ENCODE measurements at places on chromosomes 12 and 14.

GRCh38 chr14:35051796-35052195 lies 5.7 kb downstream of the FAM177A1 start:
- no peak for DNase-seq

GRCh38 chr12:93106910-93107309 lies 177.8 kb upstream of the EEA1 start:
- no peak for DNase-seq

DNA sequence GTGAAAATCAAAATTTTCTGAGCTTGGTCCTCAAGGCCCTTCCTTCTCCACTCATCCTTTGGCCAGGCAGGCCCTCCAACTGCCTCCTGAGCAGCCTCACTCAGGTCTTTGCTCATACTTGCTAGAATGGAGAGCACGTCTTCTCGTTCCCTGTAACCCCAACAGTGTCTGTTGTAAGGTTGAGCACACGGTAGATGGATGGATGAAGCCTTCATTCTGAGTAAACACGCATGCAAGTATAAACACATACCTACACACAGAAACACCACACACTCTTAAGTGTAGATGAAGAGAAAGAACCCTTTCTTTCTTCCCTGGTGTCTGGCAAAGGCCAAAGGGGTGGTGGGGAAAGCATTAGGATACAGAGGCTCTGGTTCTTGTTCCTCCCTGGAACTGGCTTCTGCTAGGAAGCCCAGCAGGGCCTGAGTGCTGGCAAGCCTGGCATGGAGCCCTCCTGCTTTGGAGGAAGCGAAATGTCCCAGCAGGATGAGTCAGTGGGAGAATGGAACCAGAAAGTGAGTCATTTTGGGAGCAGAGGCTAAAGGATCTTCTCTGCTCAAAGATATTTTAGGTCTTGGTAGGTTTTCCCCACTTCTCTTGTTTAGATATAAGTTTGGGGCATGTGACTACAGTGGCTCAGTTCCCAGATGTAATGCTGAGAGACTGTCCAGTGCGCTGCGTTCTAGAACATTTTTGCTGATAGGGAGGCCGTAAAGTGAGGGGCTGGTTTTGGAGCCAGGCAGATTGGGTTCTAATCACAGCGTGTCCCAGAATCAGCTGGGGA lies 127.4 kb downstream of the CACNA1C start:
- no peak for DNase-seq

GRCh38 chr14:95535226-95536021 lies 574 bp downstream of the GLRX5 start:
- no peak for DNase-seq

DNA sequence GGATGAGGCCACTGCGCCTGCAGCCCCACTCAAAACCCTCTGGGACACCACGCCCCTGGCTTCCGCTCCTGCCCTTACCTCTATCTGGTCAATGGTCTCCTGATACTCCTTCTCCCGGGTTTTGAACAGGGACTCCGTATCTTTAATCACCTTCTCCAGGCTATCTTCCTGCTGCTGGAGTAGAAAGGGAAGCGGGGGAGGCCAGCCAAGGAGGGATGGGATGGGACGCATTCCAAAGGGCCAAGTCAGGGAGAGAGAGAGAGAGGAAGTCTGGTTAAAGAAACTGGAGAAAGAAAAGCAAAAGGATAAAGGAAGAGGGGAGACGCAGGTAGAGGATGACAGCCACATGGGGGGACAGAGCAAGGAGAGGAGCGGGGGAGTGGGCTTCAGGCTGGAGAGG lies 7.9 kb downstream of the IFFO1 start:
- no peak for DNase-seq

- DNase-seq: no peak
Measured at GRCh38 chr14:102219316-102219715, 79.6 kb downstream of the WDR20 start.

DNA sequence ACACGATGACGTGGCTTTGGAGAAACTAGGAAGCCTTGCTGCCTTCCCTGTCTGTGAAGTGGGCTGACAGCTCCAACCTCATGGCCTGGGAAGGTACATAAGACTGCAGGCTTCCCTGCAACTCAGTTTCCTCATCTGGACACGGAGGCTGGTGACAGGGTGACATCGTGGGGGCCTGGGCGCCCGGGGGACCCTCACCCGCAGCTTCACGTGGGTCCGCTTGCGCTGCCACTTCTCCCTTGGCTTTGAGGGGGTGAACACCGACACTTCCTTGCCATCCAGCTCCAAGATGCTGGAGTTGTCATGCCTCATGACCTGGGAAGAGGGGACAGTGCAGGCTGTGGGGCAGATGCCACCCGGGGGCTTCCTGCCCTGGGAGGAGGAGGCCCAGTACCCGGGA lies 7.6 kb downstream of the ARL6IP4 start:
- no peak for DNase-seq

GRCh38 chr12:127516467-127516866 lies 750.5 kb upstream of the TMEM132C start:
- no peak for DNase-seq

DNA sequence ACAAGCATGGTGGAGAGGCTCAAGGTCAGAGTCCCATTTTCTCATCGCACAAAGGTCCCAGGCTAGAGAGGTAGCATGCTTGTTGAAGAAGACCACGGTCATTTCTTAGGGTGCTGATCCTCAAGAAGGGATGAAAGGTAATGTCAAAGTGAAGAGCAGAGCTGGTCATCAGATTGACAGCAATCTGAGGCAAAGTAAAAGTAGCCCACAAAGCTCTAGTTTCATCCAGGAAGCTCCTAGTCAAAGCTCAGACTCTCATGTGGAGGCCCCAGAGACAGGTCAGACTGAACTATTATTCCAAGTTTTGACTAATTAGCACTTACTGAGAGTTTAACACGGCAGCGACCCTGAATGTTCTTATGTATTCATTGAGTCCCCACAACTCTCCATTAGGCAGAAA lies 270.6 kb downstream of the RPS29 start:
- no peak for DNase-seq

DNA sequence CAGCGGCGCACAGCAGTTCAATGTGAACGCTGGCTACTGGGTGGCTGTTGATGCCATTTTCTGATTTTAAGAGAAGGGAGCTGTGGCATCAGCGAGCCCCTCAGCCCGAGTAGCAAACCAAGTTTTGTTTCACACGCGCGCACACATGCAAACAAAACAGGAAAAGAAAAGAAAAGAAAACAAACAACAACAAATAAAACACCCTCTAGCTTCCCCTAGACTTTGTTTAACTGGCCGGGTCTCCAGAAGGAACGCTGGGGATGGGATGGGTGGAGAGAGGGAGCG lies 540 bp downstream of the PAX9 start:
- no peak for DNase-seq

GRCh38 chr12:51217133-51217967 lies 512 bp downstream of the POU6F1 start:
- peak; percentile 7 for DNase-seq

DNA sequence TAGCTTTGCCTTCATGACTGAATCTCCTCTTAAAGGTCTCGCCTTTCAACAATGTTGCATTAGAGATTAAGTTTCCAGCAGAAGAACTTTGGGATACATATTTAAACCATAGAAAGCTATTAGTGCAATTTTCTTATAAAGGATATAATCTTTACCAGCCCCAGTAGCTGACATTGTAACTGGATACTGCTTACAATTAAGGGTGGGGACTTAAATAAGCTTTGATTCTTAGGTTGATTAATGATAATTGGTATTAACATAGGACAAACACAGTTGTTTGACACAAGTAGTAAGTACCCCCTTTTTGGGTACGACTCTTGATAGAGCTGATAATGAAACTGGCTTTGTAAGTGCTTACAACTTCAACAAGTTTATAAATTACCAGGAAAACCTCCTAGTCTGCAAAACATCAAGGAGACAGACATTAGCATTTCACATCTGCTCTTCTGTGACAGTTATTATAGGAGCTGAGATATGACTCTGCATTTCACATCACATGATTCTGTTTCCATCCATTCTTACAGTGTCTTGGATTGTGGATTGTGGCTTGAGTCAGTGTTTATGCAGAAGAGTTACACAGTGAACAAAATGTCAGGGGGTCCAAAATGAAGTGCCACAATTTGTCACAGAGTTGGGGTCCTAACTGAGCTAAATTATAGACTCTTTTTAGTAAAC lies 249.1 kb upstream of the E2F7 start:
- DNase-seq: no peak

GRCh38 chr12:49535921-49536525 lies 2.8 kb upstream of the KCNH3 start:
- DNase-seq: no peak

DNA sequence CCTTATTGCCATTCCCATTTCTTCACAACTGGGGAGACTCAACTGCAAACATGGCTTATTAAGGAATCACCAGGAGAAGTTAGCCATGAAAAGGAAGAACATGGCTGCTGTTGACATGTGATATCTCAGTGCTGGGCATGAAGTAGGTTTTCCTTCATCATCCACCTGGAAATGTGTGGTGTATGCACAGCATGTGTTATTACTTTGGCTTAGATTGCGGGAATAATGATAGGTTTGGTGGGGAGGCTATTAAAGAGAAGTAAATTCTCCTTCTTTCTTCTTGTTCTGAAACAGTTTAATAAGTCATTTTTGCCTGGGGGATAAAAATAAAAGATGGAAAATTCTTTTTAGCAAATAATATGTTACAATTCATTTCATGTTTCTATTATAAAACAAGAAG lies 23.7 kb upstream of the CLEC14A start:
- DNase-seq: no peak

GRCh38 chr14:90721619-90722305 lies 94.5 kb downstream of the TTC7B start:
- DNase-seq: no peak

DNA sequence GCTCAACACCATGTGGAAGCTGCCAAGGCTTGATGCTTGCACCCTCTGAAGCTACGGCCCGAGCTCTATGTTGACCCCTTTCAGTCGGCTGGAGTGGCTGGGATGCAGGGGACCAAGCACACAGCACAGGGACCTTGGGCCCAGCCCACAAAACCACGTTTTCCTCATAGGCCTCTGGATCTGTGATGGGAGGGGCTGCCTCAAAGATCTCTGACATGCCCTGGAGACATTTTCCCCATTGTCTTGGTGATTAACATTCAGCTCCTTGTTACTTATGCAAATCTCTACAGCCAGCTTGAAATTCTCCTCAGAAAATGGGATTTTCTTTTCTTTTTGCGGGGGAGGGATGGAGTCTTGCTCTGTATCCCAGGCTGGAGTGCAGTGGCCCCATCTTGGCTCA lies 46.3 kb downstream of the MON2 start:
- DNase-seq: no peak

DNA sequence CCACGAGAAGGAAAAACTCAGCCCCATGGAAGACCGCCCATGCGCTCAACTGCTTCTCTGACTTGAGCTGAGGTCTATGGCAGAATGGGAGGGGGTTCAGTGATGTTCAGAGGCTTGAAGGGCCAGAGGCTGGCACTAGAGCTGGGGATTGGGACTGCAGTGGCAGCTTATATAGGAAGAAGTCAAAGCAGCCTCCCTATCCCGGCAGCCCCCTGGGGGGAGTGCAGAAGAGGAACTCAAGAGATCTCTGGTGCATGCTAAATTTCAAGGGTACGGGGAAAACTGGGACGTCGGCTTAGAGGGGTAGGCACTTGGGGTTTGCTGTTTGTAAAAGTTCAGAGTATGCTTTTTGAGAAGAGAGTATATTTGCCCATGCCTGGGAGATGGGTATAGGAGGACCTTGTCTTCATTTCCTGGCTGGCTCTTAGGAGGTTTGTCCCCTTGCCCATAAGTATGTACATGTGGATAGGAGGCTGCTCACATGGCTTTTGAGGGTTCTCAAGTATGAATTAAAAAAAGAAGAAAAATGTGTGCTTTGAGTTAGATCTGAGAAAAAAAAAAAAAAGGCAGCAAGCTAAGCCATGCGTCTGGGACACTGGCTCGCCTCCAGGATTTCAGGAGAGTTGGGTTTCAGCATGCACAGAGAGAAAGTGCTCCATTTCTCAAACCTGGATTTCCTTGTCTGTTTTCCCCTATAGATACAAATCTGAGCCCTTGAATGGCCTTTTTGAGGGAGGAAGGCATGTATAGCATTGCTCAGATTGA lies 3.2 kb upstream of the MEG3 start:
- DNase-seq: no peak

- no peak for DNase-seq
Measured at GRCh38 chr14:94689218-94689984, 77.2 kb downstream of the SERPINA3 start.

DNA sequence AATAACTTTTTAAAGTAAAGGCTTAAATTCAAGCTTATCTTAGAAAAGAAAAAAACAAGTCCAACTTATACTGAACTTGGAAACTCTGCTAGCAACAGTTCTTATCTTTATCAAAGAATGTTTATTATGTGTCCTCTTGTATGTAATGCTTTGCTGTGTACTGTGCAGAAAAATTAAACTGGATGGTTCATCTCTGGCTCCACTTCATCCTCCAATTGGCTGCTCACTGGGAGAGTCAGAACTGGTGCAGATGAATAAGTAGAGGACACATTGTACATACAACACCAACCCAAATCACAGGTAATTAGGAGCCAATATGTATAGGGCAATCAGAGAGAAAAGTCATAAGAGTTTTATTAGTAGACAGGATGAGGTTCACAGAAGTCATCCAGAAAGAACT lies 123.6 kb upstream of the NAP1L1 start:
- no peak for DNase-seq

DNA sequence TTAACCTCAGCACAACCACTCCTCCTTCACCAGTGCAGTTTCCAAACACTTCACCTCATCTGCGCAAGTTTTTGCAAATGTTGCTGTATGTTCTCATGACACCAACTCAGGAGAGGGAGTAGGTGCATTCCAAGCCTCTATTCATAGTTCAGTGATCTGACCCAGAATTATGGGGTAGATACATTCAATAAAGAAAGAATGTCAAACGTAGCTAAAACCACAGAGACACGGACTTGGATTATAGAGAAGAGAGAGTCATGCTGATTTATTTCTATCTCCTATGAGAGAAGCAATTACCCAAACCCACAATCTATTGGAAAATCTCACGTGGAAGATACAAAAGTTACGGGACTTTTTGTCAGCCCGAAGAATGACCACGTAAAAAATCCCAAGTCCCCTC lies 1006.0 kb upstream of the TMEM132C start:
- DNase-seq: no peak

GRCh38 chr14:85576218-85576617 lies 46.3 kb downstream of the FLRT2 start:
- no peak for DNase-seq

GRCh38 chr14:99330316-99331240 lies 58.6 kb upstream of the BCL11B start:
- DNase-seq: no peak

GRCh38 chr14:90828642-90829487 lies 12.6 kb upstream of the TTC7B start:
- no peak for DNase-seq

- DNase-seq: no peak
Measured at GRCh38 chr12:14938301-14938700, at the start of gene ERP27. ERP27 (minus strand) TSS chr12:14938537; CDS start chr12:14938508, 29 bp downstream.

GRCh38 chr12:130556486-130557055 lies 159.5 kb downstream of the RIMBP2 start:
- no peak for DNase-seq

DNA sequence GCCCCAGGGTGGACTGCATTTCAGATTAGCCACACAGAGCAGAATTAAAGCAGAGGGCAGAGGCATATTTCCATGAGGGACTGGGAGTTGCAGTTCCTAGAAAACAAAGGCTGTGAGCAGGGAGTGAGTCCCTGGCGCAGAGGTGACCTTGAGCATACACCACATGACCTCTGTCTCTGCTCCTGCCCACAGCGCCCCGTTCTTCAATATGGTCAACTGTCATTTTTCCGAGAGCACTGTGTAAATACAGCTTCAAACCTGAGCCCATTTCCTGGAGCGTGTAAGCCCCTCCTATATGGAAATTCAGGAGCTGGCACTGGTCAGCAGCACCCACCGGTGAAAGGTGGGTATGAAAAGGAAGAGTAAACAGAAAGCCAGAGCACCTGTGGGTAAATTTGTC lies 192.2 kb upstream of the PELI2 start:
- DNase-seq: no peak

- no peak for DNase-seq
Measured at GRCh38 chr14:97276573-97276972, 479.4 kb downstream of the VRK1 start.

Data from cerebellar nuclear complex (tissue), 1 donor.